ENCODE measurements at places on chromosomes 5 and 9. TPM values are rescaled to one million over a fixed set of nuclear protein-coding genes. Genes with fewer than 3 reads are reported as not detected.

Gene BAAT
- total RNA-seq = 0.24 TPM

Gene SLC28A3
- total RNA-seq = not detected

- no peak for DNase-seq
Observed at GRCh38 chr5:14595891-14596290, 14.3 kb downstream of the OTULINL start.

GRCh38 chr9:5646116-5646515 lies 17.2 kb downstream of the RIC1 start:
- no peak for DNase-seq

DNA sequence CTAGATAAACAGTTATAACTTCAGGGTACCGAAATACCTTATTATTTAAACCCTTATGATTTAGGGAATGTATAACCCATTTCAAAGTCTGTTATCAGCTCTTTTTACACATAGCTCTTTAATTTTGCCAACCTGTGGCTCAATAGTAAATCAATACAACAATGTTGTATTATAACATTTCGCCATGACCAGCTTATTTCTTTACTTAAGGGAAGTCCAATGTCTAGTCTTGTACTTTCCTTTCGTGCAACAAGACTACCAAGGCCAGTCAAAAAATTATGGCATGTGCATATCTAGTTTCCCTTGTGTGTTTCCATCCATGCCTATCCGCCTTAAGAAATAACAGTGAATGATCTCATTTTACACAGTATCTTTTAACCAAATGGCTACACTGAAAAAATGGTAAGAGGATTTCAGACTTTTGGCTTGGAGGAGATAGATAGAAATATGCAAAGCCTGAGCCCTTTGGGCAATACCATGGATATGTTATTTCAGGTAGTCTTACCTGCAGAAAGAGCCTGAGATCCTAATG lies 239.5 kb upstream of the RPS23 start:
- no peak for DNase-seq

DNA sequence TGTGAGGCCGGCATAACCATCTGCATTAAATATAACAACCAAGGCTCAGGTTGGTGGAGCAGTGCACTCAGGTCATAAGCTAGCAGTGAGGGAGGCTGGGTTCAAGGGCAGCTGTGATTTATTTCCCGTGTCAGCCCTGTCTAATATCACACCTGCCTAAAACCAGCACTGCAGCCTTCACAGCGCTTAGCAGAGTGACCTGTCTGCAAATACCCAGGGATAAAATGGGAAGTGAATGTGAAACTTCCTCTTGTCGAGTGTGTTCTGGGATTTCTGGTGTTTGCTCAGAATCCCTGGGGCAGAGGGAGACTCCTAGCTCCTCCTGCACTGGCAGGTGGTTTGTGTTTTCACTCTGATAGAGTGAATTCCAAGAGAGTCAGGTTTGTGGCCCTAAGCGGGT lies 57.5 kb downstream of the ZNF510 start:
- DNase-seq = no peak

GRCh38 chr9:95010431-95010838 lies 283.9 kb downstream of the AOPEP start:
- no peak for DNase-seq

- DNase-seq = no peak
Observed at GRCh38 chr9:38278931-38279679, 113.4 kb upstream of the ALDH1B1 start.

DNA sequence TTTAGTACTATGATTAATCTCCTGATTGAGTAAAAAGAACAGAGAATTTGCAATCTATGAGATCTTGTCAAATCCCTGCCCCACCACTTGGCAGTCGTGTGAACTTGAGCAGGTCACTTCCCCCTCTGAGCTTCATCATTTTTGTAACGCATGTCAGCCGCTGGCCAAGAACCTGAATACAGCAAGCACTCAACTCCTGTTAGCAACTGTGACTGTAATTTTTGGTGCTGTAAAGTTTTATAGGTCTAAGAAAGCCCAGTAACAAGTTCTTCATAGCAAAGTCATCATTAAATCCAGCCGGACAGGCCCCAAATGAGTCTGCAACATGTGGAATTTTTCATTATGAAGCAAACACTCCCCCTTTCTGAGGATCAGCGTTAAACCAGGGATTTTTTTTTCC lies 49.4 kb downstream of the DRD1 start:
- DNase-seq = no peak

GRCh38 chr5:157778121-157778805 lies 34.8 kb downstream of the LSM11 start:
- DNase-seq = no peak
